ENCODE measurements at places on chromosomes 11 and 22.

DNA sequence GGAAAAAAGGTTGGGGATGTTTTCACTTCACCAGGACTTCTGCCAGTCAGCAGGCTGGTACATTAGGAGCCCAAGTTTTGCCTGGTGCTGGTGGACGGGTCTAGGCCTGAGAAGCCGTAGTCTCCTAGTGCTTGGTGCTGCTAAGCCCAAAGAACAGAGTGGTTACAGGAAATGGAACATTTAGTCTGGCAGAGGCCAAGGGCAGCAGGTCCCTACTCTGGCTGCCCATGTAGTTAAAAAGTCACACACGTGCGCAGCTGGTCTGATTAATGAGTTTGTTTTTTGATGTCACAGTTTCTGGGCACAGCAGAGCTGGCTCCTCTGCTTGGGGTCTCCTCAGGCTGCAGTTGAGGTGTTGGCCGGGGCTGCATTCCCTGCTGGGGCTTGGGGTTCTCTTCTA lies 20.6 kb downstream of the BCR start:
- DNase-seq: no peak

DNA sequence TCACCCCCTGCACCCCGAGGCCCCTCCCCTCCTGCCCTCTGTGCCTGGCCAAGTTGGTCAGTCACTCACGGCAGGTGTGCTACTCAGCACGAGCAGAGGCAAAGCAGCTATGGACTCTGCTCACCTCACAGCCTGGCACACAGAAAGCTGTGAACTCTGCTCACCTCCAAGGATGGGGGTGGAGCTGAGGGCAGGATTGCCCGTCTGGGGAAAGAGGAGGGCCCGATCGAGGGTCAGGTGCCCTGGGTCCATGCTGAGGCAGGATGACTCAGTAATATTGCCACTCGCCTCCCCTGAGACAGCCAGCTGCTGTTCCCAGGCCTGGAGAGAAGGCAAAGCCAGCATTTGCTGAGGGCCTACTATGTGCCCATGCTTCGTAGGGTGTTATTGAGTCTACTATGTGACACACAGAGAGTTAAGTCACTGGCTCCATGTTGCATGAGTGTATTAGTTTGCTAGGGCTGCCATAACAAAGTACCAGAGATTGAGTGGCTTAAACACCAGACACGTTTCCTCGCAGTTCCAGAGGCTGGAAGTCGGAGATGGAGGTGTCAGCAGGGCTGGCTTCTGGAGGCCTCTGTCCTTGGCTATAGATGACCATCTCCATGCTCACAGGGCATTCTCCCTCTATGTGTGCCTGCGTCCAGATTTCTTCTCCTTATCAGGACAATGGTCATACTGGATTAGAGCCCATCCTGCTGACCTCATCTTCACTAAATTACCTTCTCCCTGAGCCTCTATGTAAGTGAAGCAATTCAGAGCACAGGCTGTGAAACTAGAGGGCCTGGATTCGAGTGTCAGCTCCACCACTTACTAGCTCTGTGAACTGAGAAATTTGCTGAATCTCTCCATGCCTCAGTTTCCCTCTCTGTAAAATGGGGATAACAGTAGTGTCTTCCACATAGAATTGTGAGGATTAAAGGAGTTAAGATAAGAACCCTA lies 13.2 kb upstream of the TSKU start:
- DNase-seq: no peak

- DNase-seq: no peak
These were observed 67.7 kb downstream of the CCDC81 start for GRCh38 chr11:86442420-86442819.

- DNase-seq: no peak
These were observed 49.4 kb downstream of the ARHGEF12 start for GRCh38 chr11:120385655-120386054.

DNA sequence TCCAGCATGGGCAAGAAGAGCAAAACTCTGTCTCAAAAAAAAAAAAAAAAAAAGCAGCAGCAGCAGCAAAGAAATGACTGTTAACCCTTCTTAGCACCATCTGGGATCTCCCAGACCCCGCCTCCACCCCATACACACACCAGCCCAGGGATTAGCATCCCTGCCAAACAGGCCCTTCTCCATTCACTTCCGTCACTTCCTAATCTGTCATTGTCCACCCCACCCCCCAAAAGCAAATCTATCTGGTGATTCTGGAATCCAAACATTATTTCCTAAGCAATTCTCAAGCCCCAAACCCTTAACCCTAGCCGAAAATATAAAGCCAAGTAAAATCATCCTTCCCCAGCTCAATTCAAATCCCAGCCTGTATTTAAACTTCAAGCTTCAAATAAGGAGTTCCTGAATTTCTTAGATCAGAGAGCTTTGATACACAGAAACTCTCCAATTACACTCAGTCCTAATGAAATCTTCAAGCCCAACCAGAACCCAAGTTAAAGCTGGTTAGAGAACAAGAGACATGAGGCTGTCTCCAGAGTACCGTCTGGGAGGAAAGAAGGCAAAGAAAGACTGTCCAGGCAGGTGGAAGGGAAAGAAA lies 6.0 kb upstream of the AHNAK start:
- DNase-seq: no peak

- DNase-seq: no peak
These were observed 23.5 kb upstream of the PHF21A start for GRCh38 chr11:46144741-46145140.

GRCh38 chr11:70578371-70578770 lies 180.0 kb downstream of the CTTN start:
- no peak for DNase-seq

GRCh38 chr11:68090706-68091105 lies 30.5 kb downstream of the CHKA start:
- DNase-seq: no peak

DNA sequence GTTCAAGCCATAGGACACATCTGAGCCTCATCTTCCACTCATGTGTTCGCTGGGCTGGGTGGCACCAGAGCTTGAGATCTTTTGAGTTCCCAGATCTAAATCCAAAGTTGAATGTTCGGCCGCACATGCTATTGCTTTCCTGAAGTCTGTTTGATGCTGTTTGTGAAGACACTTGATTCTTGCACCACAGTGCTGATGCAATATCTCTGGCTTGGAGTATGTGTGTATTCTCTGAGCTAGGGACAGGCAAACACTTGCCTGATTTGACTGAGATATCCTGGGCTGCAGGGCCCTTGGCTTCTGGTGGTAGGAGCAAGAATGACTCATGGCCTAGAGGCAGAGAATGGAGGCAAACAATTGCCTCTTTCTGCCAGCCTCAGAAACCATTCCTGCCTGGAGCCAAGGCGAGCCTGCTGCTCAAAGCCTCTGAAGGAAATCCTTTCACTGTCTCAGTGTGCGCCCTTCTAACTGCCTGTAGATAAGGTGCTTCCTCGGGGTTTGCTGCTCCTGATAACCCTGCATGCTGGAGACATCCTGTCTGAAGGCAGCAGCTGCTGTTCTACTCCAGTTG lies 73.0 kb downstream of the CYB5R2 start:
- DNase-seq: no peak

- no peak for DNase-seq
These were observed 352.8 kb upstream of the FAT3 start for GRCh38 chr11:91871791-91872190.

- no peak for DNase-seq
These were observed 25.7 kb downstream of the AMOTL1 start for GRCh38 chr11:94793822-94794221.

DNA sequence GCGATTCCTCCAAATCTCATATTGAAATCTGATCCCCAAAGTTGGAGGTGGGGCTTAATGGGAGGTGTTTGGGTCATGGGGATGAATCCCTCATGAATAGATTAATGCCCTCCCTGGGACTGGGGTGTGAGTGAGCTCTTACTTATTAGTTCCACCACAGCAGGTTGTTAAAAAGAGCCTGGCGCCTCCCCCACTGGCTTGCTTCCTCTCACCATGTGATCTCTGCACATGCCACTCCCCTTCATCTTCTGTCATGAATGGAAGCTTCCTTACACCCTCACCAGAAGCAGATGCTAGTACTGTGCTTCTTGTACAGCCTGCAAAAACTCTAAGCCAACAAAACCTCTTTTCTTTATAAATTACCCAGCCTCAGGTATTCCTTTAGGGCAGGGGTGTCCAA lies 8.8 kb downstream of the RRAS2 start:
- no peak for DNase-seq

DNA sequence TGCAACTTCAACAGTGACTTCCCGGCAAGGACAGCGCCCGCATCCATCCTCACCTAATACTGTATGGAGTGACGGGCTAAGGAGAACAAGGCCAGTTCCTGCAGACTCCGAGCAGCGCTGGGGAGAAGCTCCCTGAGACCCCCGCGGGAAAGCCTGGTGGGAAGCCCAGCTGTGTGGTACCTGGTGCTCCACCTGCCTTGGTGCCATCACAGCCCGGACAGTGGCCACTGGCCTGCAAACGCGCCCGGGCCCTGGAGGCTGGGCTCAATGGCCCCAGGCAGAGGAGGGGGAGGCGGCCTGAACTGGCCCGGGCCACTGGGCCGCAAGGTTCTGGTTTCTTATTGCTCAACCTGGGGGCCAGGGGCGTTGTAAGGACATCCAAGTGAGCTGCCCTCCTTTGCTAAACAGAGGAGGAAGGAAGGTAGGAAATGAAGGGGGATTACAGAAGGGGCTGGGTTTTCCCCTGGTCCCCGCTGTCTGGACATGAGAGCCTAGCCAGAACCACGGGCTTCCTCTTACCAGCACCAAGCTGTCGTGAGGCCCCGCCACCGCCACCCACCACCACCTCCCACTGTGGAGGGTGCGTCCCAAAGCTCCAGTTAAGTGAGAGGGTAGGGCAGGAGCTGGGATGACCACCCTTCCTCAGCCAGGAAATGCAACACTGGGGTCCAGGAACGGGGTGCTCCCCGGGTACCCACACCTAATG lies 8.5 kb upstream of the CDC42BPG start:
- DNase-seq: no peak

DNA sequence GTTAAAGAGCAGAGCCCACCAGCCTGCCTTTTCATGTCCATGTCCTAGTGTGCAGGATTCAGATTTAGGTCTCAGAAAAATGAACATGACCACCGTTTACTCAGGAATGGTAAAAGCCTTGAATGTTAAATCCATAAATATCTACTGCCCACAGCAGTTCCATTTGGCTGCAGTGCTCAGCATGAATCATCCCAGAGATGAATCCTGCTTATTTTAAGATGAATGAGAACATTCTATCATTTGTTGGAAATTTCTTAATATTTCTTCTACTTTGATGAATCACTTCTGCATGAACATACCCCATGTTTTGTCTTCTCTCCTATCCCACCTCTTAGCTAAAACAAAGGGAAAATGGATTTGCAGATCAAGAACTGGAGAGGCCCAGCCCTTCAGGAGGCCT lies 47.5 kb upstream of the AQP11 start:
- no peak for DNase-seq

- no peak for DNase-seq
These were observed 45.2 kb downstream of the CLPB start for GRCh38 chr11:72389116-72389515.

DNA sequence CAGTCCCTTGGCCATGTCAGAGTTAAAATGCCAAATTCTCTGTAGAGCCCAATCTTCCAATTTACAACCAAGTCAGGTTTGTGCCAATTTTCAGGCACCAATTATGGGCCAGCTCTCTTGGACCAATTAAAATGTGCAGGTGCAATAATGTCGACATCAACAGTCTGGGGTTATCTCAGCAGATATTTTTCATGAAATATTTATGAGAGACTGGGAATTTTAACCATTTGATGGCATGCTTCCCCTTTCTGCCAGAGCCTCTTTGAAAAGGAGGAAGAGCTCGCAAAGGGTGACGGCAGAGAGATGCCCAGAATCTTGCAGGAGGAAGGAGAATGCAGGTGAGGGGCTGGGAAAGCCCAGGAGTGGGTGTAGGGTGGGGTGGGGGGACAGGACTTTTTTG lies 100.8 kb upstream of the SYT13 start:
- no peak for DNase-seq

DNA sequence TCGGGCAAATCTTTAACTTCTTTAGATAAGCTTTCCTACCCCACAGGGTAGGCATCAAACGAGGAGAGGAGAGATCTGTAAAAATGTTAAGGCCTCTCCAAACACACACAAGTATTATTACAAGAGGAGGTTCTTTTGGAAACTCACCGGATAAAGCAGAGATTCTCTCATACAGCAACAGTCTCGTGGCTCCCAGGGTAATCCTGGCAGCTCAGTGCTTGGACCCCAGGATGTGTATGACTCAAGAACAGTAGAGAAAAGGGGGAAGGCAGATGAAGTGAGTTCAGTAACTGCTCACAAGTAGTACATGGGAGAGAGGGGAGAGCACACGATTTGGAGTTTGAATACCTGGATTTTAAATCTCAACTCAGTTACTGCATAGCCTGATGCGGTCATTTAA lies 120.9 kb downstream of the FEZ1 start:
- DNase-seq: no peak

DNA sequence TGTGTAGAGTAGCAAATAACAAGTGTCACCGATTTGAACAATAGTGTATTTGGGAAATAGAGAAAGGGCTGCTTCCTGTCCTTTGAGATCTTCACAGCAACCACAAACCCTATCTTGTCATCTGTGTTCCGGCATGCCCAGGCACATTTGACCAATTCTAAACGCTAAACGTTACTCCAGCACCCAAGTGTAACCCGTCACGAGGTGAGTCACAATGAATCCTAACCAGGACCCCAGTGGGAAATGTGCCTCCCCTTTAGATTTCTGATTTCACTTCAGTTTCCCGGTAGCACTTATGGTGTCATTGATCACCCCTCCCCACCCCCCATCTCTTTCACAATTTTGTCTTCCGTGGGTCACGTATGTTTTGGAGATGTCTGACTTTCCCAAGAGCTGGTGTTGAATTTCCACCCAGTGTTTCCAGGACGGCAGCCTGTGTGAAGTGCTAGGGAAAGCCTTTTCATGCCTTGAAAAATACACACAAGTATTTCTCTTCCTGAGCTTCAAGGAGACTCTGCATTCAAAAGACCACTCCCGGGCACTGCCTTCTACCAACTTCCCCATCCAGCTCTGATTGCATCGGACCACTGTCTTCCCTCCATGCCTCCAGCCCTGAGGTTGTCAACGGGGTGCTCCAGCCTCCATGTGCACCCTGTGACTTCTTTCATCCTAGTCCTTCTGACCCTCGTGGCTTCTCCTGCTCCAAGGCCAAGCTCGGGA lies 10.5 kb upstream of the C11orf24 start:
- DNase-seq: no peak

- DNase-seq: no peak
These were observed 44.2 kb upstream of the POU2AF1 start for GRCh38 chr11:111423250-111423615.

DNA sequence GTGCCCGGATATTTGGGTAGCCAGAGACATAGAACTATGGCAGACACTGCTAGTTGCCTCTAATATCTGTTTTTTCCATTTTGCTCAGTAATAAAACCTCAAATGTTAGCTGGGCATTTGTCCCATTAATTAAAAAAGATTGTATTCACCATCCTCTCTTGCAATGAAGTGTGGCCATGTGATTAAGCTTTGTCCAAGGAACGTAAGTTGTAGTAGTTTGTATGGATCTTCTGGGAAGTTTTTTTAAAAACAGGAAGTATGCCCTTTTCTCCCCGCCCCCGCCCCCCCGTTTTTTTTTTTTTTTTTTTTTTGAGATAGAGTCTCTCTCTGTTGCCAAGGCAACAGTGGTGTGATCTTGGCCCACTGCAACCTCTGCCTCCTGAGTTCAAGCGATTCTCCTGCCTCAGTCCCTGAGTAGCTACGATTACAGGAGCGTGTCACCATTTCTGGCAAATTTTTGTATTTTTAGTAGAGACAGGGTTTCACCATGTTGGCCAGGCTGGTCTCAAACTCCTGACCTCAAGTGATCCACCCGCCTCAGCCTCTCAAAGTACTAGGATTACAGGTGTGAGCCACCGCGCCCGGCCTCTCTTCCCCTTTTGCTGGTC lies 1.7 kb upstream of the TMEM135 start:
- no peak for DNase-seq
